Amniotic stem cell (primary cell): ENCODE measurements at places on chromosomes 3 and 15.

- no peak for DNase-seq
These were observed 131.2 kb downstream of the CTNNB1 start for GRCh38 chr3:41330465-41330864.

GRCh38 chr15:75313116-75313845 lies 22.6 kb upstream of the COMMD4 start:
- no peak for DNase-seq

- DNase-seq: no peak
These were observed 103.3 kb downstream of the SNRK start for GRCh38 chr3:43389388-43390254.

DNA sequence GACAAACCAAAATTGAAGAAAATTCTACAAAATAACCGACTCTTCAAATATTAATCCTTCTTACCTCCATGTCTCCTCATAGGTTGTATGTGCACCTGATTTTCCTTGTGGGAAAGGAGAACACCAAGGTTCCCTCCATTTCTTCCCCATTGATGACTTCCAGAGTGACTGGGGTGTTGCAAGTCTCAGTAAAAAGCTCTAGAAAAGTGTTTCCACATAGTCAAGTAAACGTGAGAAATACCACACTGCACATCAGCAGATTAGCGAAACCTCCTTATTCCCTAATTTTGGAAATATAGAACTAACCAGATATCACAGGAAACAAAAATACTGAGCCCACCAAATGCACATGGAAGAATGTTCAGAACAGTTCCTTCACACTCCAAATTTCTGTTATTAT lies 4.9 kb upstream of the RPN1 start:
- DNase-seq: no peak

DNA sequence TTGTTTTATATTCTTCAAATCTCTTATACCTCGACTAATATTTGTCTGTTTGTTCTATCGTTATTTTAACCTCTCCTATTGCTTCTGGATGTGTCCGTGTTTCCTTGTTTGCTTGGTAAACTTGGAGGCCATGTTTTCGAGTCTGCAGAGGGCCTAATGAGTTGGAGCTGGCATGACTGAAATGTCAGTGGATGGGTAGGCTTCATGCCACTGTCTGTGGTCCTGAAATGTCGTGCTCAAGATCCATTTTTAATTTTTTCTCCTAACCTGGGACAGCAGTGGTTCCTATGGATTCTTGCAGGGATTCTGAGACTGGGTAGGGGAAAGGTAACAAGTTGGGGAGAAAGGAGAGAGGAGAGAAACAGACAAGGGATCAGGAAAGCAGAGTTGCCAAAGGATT lies 18.8 kb upstream of the GASK1A start:
- DNase-seq: no peak

DNA sequence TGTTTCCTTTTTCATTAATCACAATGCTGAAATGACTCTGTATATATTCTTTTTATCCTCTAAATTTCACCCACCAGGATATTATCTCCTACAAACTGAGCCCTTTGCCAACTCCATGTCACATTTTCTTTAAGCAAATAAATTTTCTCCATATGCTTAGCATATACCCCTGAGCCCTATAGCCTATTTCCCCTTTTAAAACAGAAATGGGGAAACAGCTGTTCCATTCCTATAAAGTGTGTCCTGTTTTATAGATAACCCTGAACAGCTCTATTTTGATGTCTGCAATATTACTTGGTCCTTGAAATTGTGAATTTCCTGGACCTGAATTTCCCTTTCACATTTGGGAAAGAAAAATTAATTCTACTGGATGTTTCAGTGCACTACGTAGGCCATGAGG lies 15.6 kb upstream of the FILIP1L start:
- DNase-seq: no peak

DNA sequence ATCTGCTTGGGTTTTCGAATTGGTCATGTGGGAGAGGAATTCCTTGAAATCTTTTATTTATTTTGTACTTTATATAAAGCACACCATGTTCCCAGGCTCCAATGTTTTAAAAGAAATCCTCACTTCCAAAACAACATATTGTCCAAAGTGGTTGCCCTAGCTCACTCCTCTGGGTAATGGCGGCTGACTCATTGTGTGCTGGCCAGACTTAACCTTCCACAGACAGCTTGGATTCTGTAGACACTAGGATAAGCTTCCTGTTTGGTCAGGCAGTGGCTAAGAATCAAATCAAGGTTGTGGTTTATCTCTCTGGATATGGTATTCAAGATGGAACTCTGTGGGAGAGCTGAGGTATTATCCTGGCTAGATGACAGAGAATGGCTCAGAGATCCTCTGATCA lies 55.8 kb upstream of the FAM98B start:
- peak; percentile 39 for DNase-seq

- DNase-seq: no peak
These were observed 35.5 kb downstream of the LEO1 start for GRCh38 chr15:51936105-51936478.

- no peak for DNase-seq
These were observed 160.3 kb downstream of the ANXA2 start for GRCh38 chr15:60237446-60237845.
